ENCODE measurements at places on chromosomes 2 and 18.

- DNase-seq, result no peak
Measured at GRCh38 chr2:85765081-85765731, 11.4 kb downstream of the ATOH8 start.

DNA sequence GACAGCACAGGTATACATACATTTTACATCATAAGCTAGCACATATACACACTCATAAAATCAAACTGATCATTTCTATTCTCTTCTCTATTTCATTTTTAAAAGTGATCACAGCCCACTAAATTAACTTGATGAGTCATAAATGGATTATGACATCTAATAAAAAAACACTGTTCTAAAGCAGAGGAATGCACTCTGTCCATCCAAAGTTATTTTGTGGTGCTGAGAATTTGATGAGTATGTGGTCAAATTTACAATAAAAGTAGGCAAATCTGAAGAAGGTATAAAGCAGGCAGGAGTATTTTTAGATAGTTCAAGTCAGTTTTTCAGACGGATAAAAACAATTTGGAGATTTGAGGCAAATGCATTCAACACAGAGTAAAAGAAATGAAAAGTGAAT, 104.4 kb downstream of the NOL4 start:
- DNase-seq, result no peak

DNA sequence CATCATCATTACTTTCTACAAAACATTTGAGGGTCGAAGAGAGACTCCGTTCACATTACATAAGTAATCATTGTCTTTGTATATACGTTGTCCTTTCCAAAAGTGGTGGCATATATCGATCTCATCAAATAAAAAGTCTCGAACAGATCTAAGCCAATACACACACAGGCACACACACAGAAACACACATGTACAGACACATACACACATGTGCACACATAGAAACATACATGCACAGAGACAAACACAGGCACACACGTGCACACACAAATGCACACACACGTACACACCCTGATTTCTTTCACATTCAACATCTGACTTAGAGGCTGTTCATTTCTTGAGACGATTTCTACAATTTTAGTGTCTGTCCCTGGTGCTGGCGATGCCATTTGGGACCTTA, 17.5 kb upstream of the ALKAL2 start:
- no peak for DNase-seq

GRCh38 chr2:66721776-66722175, 286.9 kb downstream of the MEIS1 start:
- DNase-seq, result no peak

DNA sequence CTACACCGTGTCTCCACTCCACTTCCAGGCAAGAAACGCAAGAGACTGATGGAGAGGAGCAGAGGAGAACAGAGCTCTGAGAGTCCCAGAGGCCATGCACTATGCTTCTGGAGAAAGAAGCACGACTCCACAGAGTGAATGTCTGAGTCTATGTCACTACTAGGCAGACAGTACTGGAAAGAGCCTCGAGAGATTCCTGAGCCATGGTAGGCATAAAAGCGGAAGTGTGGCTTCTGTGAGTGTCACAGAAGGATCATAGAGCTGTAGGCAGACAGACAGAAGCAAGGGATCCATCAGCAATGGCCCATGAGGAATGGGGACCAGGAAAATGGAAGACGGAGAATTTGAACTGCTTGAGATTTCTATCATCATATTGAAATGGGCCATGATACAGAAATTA, 542.6 kb downstream of the ZEB2 start:
- DNase-seq, result no peak

Measured in stimulated activated CD8-positive, alpha-beta memory T cell treated with anti-CD3 and anti-CD28 coated beads, Interleukin-4, amount 100 ng/mL, for 1 hour (primary cell).